ENCODE measurements at places on chromosomes 3 and 15. TPM values are rescaled to one million over a fixed set of nuclear protein-coding genes. Genes with fewer than 3 reads are reported as not detected.

Gene CNTN6
- total RNA-seq, result not detected

Gene LYZL4
- total RNA-seq, result 0.23 TPM

Gene P3H2
- 49.8 TPM for total RNA-seq

Gene SLC24A1
- total RNA-seq, result 1.8 TPM

Gene VGLL3
- 8.4 TPM for total RNA-seq

Measured in Daoy (cell line).